Psoas muscle (tissue), 8 donors: ENCODE measurements at places on chromosomes 2 and 18.
A peak's percentile ranks its signal among the peaks of the same experiment; 100 is the strongest.

DNA sequence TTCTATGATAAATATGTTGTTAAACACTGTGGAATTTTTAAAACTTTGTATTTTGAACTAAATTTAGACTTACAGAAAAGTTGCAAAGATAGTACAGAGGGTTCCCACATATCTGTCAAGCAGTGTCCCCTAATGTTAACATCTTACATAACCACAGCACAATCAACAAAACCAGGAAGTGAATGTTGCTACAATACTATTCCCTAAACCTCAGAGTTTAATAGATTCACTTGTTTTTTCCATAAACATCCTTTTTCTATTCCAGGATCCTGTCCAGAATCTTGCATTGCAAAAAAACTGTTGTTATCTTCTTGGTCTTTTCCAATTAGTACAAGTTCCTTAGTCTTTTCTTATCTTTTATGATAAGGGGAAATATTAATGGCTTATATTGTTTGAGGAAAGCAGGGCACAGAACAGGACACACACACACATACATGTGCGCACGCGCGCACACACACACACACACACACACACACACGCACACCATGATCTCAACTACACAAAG, 251.1 kb upstream of the TRIB2 start:
- no peak for DNase-seq

GRCh38 chr18:48408727-48409590, at the start of gene ZBTB7C:
Gene ZBTB7C, minus strand, starts transcription at chr18:48409383.
- peak; percentile 67 for DNase-seq

DNA sequence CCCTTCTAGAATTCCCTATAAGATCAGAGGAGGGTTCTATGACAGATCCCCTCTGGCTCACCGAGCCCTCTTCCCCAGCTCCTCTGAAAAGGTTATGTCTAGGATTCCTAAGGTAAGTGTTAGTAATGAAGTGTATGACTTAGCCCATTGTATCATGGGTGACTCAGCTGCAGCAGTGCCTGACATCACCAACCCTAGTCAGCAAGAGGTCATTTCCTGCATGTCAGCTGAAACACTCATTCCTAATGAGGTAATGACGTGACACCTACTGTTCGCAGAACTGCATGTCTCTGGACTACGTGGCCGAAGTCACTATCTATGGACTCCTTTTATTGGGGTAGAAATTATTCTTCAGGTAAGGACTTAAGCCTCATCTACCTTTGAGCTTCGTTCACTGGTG, 196.1 kb upstream of the MYT1L start:
- DNase-seq = no peak

DNA sequence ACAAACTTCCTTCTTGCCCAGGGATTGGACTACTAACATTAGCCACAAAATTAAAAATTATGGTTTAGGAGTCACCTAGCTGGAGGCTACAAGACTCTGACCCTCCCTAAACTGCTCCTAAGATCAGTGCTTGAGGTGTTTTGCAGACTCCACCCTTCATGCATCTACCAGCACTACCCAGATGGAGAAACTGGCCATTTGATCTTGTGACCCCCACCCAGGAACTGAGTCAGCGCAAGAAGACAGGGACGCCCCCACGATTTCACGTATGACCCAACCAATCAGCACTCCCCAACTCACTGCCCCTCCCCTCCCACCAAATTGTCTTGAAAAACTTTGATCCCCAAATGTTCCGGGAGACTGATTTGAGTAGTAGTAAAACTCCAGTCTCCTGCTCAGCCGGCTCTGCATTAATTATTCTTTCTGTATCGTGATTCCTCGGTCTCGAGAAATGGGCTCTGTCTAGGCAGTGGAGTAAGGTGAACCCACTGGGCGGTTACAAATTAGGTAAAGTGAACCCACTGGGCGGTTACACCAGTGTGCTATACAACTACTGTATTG, 40.1 kb upstream of the CCDC88A start:
- no peak for DNase-seq

DNA sequence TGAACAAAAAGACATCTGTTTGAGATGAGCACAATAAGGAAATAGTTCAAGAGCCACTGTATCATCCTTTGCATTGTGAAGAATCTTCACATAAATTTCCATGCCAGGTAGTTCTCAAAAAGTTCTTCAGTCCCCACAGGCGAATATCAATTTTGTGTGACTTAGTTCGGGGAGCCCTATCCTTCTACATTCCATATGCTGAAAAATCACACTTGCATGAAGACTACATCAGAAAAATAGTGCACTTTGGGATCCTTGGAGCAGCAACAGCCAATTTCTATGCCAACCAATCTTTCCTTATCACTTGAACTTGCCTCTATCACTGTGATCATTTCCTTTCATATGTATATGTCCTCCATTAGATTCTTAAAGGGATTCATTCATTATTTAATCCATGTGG, 830.6 kb upstream of the POU3F3 start:
- no peak for DNase-seq

GRCh38 chr2:6069381-6069780, 377.2 kb downstream of the SOX11 start:
- DNase-seq = no peak
